ENCODE measurements at places on chromosomes 3 and 15. TPM values are rescaled to one million over a fixed set of nuclear protein-coding genes. Genes with fewer than 3 reads are reported as not detected.

DNA sequence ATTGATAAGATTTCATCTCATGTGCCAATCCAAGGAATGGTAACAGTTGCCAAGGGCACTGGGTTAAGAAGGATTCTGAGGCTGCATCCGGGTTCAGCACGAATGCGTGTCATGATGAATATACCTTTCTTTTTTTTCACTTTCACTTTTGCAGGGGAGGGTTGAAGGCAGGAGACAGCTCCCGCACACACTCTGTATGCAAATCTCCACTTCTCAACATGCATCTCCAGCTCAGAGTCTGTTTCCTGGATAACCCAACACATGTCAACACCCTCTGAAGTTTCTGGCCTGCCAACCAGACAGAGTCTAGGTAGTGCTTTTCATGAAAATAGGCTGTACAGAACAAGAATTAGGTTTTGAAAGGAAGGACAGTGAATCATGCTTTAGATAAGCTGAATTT is 21.6 kb downstream of the B4GALT4 start:
- DNase-seq = no peak

DNA sequence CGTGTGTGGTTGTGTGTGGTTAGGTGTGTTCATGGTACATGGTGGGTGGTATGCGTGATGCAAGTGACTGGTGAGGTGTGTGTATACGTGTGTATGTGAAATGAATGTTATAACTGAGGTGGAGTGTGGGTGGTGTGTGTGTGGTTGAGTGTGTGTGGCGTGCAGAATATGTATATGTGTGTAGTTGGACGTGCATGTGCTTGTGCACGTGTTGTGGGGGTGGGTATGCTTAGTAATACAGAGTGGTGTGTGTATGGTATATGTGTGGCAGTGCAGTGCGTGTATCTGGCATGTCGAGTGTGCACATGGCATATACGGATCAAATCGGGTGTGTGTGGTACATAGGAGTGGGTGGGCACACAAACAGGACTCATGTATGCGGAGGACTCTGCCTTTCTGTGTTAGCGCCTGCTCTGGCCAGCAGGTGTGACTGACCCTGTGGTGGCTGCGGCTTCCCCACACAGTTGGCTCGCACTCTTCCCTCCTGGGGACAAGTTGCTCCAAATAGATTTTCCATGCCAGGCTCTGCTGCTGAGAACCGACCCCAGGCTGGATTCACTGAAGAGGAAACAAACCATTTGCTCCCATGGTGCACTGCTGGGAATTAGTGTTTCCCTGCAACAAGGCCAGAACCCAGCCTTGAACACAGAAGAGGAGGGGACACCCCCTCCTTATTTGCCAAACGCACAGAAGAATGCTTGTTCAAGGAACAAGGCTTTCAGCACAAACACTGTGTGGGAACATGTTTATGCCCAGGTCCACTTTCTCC is 1.2 kb upstream of the C3orf70 start:
- DNase-seq = no peak

- DNase-seq = no peak
These were observed 21.7 kb downstream of the GRIP2 start for GRCh38 chr3:14518432-14518802.

- DNase-seq = no peak
These were observed 49.7 kb downstream of the HRH1 start for GRCh38 chr3:11203961-11204360.

DNA sequence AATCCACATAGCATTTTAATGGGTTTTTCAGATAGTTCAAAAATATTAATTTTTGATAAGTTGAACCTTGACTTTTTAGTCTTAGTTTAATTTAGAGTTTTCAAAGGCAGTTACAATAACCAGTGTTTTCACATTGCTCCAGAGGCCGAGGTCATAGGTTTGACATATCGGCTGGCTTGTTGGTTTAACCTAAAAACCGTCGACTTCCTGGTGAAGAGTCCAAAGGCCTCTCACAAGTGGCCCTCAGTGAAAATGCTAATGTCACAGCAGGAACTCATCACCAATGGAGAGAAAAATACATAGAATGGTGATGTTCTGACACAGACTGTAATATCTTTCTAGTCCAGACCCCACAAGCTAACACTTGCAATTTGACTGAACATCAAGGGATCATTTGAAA is 642.3 kb downstream of the PLOD2 start:
- no peak for DNase-seq

DNA sequence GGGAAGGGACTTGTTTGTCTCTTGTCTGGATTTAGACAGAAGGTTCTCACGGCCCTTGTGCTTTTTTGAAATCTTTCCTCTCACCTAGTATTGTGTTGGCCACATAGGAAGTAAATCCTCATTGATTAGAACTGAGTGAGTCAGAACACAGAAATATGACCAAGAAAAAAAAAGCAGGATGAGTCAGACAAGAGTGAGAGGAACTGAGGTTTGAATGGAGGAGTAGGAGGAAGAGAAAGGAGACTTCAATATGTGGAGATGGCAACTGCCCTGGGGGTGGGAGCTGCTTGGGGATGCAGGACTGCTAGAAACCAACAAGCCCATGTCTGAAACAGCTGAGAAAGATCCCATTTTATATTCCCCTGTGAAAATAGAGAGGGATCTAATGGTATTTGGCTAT is 194.1 kb upstream of the ZBTB20 start:
- DNase-seq = no peak

DNA sequence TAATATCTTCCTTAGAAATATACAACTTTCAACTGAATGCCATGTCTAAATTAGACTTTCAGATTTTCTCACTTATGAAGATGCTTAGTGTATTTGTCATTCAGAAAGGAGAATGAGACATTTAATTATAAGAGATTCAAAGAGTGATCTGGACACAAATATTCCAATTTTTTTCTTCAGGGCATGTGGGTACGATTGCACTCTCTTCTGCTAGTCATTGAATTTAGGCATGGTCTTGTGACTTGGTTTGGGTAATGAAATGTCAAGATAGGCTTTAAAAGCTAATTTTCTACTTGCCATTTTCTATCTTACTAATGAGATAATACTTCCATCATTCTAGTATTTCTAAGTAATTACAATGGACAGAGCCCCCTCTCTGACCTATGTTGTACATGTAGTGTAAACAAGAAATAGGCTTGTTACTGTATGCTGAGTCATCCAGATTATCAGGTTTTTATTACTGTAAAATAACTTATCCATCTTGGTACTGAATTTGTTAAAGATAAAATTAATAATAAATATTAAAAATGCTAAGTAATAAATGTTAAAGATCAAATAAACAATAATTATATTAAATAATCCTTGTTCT is 770.8 kb upstream of the BCHE start:
- no peak for DNase-seq

- DNase-seq = no peak
These were observed 227.4 kb upstream of the THRB start for GRCh38 chr3:24722087-24722486.

DNA sequence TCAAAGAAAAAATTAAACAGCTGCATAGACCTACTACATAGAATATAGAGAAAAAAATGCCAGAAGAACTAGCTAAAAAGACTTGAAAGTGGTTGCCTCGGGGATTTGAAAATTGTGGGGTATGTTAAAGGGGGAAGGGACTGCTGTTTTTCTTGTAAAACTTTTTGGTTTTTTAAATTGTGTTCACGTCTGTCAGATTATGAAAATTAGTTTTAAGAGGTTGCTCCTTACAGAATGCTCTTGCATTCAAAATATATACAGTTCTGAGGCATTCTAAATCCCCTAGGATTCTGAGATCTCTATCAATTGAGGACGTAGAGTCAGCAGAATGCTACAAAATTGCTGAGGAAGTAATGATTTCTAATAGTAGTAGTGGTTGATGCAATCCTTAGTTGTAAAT is 28.6 kb downstream of the PIAS1 start:
- no peak for DNase-seq

GRCh38 chr3:162558016-162558415 is 1061.4 kb downstream of the OTOL1 start:
- DNase-seq = no peak

GRCh38 chr3:32947789-32948238 is 3.6 kb upstream of the CCR4 start:
- peak; percentile 81 for DNase-seq

- no peak for DNase-seq
These were observed 17.4 kb downstream of the AADACL2 start for GRCh38 chr3:151751161-151751560.

DNA sequence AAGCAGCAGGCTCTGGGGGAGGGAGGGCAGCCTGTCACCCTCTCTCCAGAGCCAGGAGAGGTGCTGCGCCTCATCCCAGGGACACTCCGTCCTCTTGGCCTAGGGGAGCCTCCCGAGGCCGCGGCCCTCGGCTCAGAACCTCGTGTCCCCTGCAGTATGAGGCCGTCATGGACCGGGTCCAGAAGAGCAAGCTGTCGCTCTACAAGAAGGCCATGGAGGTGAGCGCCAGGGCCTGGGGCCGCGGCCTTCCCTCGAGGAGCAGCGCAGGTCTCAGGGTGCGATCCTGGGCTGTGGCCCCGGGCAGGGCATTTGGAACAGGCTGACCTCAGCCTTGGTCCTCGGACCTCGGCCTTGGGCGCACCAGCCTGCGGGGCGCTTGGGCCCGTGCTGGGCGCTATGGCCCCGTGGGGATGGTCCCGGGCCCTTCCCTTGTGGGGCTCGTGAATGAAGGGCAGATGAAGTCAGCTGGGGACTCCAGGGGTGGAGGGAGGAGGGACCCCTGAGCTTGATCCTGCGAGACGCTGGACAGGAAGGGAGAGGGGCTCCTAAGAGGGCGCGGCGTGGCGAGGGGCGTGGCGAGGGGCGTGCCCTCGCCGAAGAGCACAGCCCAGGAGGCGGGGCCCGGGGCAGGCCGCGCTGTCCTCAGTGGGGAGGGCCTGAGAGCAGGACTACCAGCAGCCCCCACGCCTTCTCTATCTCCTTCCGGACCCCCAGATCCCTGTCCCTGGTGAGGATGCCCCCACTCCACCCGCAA is 32.9 kb downstream of the PSTPIP1 start:
- no peak for DNase-seq

- DNase-seq = no peak
These were observed 117.7 kb upstream of the SPATA16 start for GRCh38 chr3:173258697-173259096.

- DNase-seq = no peak
These were observed 181.5 kb upstream of the TOPAZ1 start for GRCh38 chr3:44060164-44060563.

- DNase-seq = no peak
These were observed 58.1 kb downstream of the EXOG start for GRCh38 chr3:38554127-38554827.

GRCh38 chr3:23455084-23455483 is 252.0 kb downstream of the UBE2E2 start:
- DNase-seq = no peak

DNA sequence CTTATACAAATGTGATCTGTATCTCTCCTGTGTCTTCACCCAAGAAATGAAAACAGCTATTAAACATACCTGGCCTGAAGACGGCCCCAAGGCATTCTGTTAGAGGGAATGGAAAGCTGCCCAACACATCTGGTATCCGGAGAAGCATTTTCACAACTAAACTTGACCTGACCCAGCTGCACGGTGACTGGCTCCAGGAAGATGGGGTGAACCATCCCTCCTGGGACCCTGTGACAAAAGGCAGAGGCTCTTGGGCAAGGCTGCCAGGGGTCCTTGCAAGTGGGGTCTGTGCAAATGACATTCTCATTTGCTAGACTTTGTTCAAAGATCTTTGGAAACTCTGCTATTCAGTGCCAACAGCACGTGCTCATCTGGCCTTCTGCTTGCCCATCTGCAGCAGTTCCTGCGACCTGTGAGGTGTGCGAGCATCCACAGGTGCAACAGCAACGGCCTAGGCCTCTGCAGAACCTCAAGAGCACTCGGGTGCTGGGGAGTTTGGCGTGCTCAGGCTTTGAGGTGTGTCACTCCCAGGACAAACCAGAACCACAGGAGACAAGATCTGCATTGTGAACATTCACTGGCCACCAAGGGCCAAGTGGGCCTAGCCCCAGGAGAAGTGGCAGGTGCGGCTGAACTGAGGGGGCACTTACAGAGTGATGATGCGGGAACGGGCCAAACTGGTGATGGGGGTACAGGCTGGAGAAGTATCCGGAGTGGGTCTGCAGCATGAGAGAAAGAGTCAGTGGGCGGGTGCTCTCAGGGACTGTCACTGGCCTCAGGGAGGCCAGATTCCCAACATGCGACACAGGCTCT is 71.8 kb downstream of the SENP2 start:
- DNase-seq = no peak

GRCh38 chr15:100030586-100031229 is 297.5 kb upstream of the LYSMD4 start:
- DNase-seq = no peak

GRCh38 chr15:67827562-67828277 is 2.4 kb downstream of the SKOR1 start:
- no peak for DNase-seq

DNA sequence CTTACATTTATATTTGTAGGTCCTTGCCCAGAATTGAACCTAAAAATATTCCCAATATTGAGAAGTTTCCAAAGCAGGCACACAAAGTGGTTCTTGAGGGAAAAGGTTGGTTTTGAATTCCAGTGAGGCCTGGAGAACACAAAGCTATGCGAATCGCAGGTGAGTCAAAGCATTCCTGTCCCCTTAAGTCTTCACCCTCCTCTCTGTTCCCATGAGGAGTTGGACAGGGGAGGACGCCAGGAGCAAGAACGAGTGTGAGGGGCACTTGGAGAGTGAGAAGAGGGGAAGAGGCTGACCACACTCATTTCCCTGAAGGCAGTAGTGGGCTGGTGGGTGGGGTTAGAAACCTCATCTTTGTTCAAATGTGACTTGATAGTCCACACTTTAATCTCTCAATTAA is 185.8 kb upstream of the EOMES start:
- no peak for DNase-seq

DNA sequence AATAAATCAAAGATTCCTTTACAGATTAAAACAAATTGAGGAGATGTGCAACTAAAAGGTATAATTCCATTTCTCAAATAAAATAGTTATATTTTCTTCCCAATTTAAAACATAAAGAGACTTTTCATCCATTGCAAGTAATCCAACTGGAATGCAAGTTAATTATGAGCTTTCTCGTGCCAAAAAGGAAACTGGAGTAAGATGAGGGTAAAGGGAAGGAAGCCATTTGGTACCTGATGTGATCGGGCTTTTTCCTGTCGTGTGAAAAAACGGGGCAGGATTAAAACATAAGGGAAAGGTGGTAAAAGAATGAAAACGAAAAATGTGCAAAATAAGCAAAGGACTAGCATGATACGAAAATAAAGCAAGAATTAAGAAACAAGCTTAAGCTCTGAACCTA is 41.8 kb upstream of the XXYLT1 start:
- no peak for DNase-seq

C3orf22 gene
- total RNA-seq = not detected

PAQR5 gene
- 0.23 TPM for total RNA-seq

MAGEL2 gene
- not detected for total RNA-seq

GLDN gene
- total RNA-seq = not detected

MITF gene
- total RNA-seq = 0.06 TPM

RYK gene
- total RNA-seq = 21.0 TPM

PRTG gene
- total RNA-seq = not detected

CCR8 gene
- not detected for total RNA-seq

PLSCR5 gene
- total RNA-seq = not detected

ASB14 gene
- not detected for total RNA-seq

HRG gene
- not detected for total RNA-seq

THAP10 gene
- total RNA-seq = 0.22 TPM

HAPLN3 gene
- 82.6 TPM for total RNA-seq
